Right kidney (tissue), 9 donors: ENCODE measurements at places on chromosomes 12 and 14.
A peak's percentile ranks its signal among the peaks of the same experiment; 100 is the strongest.

DNA sequence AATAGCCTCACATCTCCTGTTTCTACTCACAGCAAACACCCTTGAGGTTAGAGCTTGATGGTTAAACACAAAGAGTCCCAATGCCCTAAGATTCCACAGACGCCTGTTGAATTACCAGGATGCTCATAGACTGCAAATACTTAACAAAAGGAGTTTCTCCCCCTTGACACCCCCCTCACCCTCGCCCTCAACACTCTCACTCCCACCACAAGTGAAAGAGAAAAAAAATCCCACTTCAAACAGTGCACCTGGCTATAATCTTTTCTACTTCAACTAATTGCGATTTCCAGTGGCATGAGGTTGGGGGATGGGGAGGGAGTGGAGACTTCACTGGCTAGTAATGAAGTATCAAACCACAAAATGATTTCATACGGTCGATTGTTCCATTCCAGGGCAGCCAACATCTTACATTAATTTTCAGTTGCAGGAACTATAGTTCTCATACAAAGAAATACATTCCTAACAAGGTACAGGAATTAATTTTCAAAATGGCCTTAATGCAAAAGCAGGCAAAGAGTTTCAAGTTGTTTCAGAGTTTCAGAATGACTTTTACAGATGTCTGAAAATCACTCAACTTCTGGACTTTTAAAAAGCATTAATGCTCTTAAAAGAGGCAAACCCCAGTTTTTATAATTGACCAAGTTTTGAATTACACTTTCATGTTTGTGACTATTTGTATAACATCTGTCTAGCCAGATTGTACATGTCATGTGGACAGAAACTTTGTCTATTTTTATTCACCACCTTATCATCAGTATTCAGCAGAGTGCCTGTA is 390.7 kb downstream of the C12orf75 start:
- DNase-seq = no peak

DNA sequence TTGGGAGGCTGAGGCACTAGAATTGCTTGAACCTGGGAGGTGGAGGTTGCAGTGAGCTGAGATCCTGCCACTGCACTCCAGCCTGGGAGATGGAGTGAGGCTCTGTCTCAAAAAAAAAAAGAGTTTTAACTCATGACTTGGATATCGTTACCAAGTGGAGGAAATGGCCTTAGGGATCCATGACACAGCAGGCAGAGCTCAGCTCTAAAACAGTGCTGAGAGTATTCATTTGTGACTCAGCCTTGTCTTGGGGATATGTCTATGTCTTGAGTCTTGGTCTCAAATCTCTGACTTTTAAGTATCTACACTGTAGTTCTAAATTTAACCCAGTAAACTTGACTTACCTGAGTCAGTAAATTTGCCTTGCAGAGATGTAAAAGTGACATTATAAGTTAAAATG is 8.8 kb upstream of the PEX5 start:
- DNase-seq = no peak

DNA sequence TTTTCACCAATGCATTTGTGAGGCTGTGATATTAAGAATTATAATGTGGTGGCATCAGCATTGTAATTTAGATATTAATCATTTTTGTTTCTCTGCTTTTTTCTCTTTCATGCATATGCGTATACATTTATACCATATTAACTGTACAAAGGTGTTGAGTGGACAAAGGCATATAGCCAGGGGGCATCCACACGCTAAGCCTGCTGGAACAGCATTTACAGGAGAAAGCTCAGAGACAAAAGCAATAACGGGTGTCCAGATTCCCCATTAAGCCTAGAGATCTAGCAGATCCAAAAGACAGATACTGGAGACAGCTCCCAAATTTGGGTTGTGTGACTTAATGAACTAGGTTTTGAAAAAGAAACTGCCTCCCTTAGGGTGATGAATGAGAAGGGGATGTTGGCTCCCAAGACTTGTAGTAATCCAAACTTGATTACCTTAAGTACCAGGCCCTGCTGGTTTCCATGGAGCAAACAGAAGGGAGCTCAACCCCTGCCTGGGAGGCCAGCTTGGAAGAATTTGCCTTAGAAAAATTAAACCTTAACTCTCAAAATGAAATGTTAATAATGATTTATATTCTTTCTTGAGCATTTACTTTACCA is 181.9 kb downstream of the SLC6A15 start:
- DNase-seq = no peak

- DNase-seq = no peak
Measured at GRCh38 chr12:105220929-105221290, 15.1 kb downstream of the APPL2 start.

- peak; percentile 21 for DNase-seq
Measured at GRCh38 chr14:88013750-88014349, 8.9 kb downstream of the GPR65 start.

- DNase-seq = no peak
Measured at GRCh38 chr14:53151523-53152183, 1.5 kb downstream of the DDHD1 start.

- no peak for DNase-seq
Measured at GRCh38 chr14:64960762-64961276, 11.3 kb downstream of the RAB15 start.

DNA sequence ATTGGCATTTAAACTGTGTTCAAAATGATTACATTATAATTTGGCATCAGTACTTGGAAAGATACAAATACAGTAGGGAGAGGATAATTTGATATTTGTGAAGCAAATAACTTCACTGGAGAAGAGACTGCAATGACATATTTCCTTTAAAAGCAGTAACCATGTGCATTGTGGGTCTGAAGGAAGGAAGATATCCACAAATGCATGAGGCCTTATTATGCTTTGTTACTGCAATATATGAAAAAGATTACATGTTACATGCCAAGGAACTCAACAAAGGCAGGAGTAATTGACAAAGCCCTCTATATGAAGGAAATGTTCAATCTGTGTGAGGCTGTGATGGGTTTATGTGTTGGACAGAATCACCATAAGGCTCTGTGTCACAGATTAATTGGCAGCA is 391.5 kb downstream of the APAF1 start:
- DNase-seq = no peak

DNA sequence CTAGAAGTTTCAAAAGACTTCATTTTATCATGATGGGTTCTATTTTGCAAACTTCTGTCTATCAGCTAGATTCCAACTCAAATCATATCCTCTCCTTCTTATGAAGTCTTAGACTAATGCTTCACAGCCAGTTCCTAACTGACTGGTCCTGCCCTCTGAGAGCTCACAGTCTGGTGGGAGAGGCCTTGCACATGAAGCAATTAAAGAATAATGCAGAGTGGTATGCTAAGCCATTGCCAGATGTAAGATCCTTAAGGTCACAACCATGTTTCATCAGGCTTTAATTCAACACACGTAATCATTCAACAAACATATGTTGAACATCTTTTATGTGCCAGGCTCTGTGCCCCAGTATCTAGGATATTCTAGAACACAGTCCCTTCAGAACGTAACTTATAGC is 125.8 kb upstream of the TMPO start:
- DNase-seq = no peak

GRCh38 chr14:34983786-34984185 is 994 bp downstream of the SRP54 start:
- DNase-seq = no peak

DNA sequence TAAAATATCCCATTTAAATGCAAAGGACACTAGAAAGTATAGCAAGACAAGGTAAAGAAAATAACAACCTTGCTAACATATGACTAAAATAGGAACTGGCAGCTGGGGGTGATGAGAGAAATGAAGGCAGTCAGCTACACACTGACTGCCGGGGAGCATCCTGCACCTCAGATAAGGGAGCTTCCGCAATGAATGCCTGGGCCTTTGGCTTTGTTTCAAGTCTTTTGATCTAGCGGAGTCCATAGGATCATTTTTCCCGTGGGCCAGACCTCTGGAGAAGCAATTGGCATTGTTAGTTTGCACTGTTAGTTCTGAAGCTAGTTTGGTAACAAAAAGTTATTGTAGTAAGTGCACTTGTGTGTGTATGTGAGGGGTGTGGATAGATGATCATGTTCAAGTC is 639.9 kb downstream of the DIO2 start:
- no peak for DNase-seq

DNA sequence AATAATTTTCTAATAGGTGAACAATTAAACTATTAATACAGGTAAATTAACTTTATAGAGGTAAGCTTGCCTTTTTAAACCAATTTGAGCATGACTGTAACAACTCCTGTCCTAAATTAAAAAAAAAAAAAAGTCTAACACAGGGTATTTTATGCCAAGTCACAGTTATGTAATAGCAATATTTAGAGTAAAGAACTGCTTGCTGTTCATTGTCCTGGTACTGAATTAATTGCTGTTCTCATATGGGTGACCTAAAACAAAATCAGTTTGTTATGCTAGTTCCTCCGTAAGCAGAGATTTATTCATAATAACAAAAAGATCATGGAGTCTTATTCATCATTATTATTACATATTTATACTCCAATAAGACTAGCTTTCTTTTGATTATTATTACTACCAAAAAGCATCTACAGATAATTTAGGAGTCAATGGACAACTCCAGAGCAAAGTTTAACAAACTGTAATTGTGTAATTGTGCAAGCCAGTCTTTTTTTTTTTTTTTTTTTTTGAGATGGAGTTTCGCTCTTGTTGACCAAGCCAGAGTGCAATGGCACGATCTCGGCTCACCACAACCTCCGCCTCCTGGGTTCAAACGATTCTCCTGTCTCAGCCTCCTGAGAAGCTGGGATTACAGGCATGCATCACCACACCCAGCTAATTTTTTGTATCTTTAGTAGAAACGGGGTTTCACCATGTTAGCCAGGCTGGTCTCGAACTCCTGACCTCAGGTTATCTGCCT is 98.3 kb downstream of the ITPR2 start:
- no peak for DNase-seq

GRCh38 chr14:57822081-57822480 is 43.8 kb downstream of the SLC35F4 start:
- no peak for DNase-seq

DNA sequence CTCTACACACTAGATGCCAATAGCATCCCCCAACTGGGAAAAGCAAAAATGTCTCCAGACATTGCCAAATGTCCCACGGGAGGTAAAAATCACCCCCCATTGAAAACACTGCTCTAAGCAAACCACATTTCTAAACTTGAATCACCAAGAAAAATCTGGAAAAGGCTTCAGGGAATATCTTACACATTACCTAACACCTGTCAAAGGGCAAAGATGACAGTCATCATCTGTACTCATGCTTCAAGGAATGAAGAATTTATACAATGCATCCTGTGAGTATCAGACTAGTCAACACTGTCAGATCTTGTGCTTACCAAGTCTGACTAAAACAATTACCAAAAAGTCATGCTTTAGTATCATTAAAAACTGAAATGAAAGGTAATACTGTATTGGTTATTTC is 161.6 kb upstream of the SOX5 start:
- no peak for DNase-seq

- DNase-seq = no peak
Measured at GRCh38 chr12:6676962-6677361, 12.2 kb downstream of the ZNF384 start.

DNA sequence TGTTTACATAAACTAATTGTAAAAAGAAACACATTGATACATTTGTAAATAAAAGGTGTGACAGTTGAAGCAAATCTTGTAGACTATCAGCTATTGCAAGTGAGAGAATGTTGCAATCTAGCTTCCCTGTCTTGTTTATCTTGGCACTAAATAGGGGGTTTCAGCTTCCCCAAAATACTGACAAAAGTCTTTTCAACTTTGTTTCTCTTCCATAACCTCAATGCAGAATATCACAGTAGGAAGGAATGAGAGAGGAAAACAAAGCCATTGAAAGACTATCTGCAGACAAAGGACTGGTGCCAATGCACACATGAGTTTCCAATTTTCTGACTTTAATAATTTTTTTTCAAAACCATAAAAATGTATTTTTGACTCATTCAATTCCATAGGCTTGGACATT is 886.2 kb upstream of the MGAT4C start:
- no peak for DNase-seq

GRCh38 chr12:39033782-39034181 is 128.4 kb upstream of the CPNE8 start:
- no peak for DNase-seq

GRCh38 chr14:63287666-63288483 is 30.9 kb downstream of the GPHB5 start:
- no peak for DNase-seq

DNA sequence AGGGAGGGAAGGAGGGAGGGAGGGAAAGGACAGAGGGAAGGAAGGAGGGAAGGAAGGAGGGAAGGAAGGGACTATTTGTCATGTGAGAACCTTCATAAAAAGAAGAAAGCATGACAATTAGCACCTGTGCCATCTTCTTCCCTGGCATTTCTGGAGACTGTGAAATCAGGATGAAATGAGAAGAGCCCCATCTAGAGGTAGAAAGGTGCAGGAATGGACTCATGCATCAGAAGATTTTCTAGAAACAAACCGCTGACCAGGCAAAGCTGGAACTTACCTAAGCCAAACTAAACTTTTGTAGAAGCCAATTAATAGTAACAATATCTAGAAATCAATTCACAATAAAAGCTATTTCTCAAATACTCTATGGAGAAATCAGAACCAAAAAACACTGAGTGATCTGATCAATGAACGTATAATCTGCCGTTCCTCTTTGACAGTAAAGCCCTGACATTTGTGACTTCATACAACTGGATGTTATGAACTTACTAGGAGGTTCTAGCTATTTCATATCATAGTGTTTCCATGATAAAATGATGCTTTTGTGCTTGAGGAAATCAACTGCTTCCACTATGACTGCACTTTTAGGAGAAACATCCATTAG is 24.4 kb upstream of the CRACR2A start:
- DNase-seq = no peak

DNA sequence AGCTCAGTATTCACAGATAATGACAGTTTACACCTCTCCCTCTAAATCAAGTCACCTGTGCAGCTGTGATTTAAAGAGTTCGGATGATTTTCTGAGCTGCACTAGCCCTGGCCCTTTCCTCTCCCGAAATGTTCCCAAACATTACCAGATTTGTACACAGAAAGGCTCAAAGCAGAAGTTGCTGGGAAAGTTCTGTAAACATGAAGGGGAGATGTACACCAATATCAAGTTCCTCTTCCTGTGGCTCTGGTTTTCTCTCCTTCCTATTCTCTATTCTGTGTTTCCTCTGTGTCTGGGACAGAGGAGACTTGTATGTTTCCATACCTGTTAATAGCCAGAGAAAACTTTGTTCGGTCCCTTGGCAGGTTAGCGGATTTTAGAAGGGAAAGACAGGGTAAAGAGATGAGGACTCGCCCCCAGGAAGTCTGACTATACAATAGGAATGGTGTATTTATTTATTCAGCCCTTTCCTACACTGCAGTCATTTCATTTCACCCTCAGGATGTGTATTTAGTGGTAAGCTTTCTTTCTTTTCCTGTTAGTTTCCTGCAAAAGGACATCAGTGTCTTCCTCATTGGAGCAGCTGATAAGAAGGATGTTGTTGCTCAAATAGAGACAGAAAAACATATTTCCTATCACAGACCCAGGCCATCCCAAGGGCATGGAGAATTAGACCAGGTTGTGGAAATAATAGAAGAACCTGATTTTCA is 7.6 kb upstream of the NUMB start:
- DNase-seq = no peak

DNA sequence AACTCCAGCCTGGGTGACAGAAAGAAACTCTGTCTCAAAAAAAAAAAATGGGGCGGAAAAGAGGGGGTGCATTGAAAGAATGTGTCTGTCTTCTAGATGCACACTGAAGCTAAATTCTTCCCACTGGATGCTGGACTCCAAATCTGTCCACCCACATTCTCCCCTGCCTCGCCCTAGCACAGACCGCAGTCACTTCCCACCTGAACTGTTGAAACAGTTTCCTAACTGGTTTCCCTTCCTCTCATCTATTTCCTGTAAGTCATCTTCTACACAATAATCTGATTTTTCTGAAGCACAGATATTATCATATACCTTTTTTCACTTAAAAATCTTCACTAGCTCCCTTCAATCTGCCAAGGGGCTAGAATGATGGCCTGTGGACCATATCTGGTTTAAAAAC is 1.5 kb upstream of the HCAR1 start:
- no peak for DNase-seq
